Mesendoderm (in vitro differentiated cells): ENCODE measurements at places on chromosomes 7 and 10.

GRCh38 chr7:41033500-41033899 is 669.4 kb downstream of the INHBA start:
- DNase-seq = no peak

GRCh38 chr7:98329791-98330373 is 48.4 kb downstream of the BRI3 start:
- no peak for DNase-seq

DNA sequence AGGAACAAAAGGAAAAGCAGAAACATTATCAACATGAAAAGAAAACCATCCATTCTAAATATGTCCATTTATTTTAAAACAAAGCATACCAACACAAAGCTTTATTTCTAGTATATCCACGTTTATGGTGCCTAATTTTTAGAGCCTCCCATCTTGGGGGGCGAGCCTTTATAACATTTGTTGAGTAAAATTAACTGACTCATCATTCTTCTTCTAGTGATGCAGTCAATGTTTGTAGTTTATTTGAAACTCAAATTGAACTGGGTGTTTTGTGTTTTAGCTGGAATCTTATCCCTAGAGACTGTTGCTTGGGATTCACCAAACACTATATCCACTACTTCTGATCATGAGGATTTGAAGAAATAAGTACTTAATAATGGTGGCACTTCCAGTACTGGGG is 366.4 kb upstream of the NPVF start:
- DNase-seq = no peak

DNA sequence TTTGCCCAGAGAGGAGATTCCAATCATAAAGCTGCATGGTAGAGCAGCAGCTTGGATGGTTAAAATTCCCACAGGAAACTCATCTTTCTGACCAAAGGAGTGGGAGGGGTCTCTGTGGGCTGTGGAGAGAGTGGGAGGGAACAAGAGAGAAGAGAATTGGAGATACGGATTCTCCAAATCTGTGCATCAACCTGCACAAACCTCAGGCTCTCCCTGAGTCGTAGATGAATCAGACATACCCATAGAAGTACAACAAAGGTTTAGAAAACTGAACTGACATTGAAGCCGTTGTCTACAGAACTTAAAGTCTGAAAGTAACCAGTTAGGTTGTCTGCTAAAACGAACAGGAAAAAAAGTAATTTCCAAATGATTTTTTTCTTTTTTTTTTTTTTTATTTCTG is 41.9 kb downstream of the CYCS start:
- no peak for DNase-seq
